ENCODE measurements at places on chromosomes 2 and 18.

- DNase-seq, result no peak
Observed at GRCh38 chr18:12423820-12424219, 16.1 kb downstream of the PRELID3A start.

DNA sequence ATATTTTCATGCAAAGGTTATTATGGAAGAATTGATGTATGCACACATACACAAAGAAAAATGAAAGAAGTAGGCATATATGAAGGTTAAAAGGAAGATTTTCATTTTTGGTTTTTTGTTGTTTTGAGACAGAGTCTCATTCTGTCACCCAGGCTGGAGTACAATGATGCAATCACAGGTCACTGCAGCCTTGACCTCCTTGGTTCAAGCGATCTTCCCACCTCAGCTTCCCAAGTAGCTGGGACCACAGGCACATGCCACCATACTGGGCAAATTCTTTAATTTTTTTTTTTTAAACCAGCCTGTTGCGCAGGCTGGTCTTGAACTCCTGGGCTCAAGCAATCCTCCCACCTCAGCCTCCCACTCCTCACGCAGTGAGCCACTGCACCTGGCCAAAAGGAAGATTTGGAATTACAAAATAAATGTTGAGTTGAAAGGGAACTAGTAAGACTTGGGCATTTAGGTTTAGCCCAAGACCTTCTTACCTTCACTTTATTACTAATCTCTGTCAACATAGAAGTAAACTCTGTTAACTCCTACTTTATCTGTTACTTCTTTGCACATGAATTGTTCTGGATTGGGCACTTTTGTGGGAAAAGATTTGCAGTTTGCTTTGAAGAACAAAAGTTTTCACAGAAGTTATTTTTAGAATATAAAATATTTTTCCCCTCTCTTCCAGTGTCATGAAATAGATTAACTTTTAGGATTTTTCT is 31.7 kb upstream of the NBEAL1 start:
- no peak for DNase-seq

DNA sequence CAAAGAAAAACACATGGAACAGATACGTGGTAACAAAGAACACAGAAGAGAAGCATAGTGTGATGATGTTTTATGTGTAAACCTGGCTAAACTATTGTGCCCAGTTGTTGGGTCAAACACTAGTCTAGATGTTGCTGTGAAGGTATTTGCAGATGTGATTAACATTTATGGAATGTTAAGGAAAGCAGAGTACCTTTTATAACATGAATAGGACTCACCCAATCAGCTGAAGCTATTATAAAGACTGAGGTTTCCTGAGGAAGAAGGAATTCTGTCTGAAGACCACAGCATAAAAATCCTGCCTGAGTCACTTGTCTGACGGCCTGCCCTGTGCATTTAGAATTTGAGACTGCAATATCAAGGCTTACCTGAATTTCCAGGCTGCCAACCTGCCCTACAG is 253.1 kb downstream of the DYM start:
- no peak for DNase-seq

GRCh38 chr2:53302455-53302854 is 465.1 kb upstream of the CHAC2 start:
- no peak for DNase-seq

DNA sequence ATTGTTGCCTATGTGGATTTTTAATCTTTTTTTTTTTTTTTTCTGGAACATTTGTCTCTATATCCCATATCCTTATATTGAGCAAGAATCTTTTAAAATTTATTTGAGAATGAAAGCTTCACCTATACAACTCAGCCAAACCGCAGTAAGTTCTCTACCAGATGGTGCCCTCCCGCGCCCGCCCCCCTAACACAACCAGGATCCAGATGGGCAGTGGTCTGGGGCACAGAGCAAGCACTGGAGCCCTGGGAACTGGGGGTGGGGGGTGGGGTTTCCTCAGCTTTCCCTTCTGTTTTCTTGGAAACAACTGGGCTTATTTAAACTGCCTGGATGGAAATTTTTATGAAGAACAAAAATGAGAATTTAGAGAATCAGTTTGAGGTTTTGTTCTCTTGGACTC is 74.6 kb downstream of the ACAA2 start:
- no peak for DNase-seq

DNA sequence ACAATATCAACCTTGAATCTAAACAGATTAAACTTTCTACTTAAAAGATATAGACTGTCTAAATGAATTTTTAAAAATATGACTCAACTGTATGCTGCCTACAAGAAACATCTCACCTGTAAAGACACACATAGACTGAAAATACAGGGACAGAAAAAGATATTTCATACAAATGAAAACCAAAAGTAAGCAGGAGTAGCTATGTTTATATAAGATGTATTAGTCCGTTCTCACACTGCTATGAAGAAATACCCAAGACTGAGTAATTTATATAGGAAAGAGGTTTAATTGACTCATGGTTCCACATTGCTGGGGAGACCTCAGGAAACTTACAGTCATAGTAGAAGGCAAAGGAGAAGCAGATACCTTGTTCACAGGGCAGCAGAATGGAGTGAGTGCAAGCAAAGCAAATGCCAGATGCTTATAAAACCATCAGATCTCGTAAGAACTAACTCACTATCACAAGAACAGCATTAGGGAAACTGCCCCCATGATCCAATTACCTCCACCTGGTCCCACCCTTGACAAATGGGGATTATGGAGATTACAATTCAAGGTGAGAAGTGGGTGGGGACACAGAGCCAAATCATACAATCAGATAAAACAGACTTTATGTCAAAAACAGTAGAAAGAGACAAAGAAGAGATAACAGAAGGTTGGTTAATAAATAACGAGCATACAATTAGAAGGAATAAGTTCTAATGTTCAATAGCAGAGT is 214.4 kb upstream of the SLC39A10 start:
- no peak for DNase-seq
